ENCODE measurements at places on chromosomes 16 and 17. TPM values are rescaled to one million over a fixed set of nuclear protein-coding genes. Genes with fewer than 3 reads are reported as not detected.

Gene ODAD4
- total RNA-seq: 3.4 TPM

Gene AGRP
- not detected for total RNA-seq

Gene CES1
- total RNA-seq: not detected

Gene ABCA10
- total RNA-seq: 4.2 TPM

Gene MYH10
- total RNA-seq: 218 TPM

Gene ASPHD1
- total RNA-seq: 56.4 TPM

Gene RBFOX1
- total RNA-seq: 30.5 TPM

Gene OTOP2
- not detected for total RNA-seq

Gene CD300H
- total RNA-seq: not detected

Gene KCNJ2
- total RNA-seq: 1.3 TPM
